ENCODE measurements at places on chromosomes 12 and 14.

DNA sequence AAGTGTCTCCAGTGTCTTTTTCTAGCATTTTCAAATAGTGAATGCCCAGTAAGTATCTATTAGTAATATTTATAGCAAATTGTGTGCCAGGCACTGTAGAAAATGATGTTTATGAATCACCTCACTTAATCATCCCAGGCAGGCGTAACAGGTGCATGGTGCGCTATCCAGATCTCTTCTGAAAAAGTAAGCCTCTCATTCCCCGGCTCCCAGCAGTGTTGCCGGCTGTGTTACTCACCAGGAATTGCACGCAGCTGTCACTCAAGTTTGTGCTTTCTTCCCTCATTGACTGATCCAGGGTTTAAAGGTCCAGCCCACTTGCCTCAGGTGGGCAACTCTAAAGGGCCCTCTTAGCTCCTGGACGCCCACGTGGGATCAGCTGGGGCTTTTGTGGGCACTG, 173.8 kb upstream of the RASSF8 start:
- DNase-seq, result no peak

GRCh38 chr12:5864972-5865371, 80.1 kb downstream of the ANO2 start:
- DNase-seq, result no peak

GRCh38 chr14:74591394-74591793, 20.6 kb downstream of the LTBP2 start:
- DNase-seq, result no peak

DNA sequence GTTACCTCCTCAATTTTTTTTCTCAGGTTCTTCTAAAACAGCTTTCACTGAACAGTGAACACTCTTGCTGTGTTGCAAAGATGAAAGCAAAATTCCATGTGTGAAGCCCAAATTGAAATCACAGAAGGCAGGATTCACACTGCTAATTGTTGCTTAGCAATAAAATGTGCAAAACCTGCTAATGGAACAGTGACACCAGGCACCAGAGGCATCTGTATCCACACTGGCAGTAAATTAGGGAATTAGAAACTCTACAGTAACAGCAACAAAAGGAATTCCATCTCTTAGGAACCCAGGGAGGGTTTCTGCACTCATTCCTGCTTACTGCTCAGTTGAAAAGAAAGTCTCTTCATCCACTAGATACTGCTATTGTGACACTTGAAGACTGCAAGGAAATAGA, 202.3 kb downstream of the GXYLT1 start:
- DNase-seq, result no peak

GRCh38 chr12:47731723-47732122, 6.4 kb upstream of the ENDOU start:
- DNase-seq, result no peak

GRCh38 chr14:55388160-55388559, 23.5 kb downstream of the ATG14 start:
- DNase-seq, result no peak

GRCh38 chr14:24224618-24225071, 7.5 kb downstream of the NEDD8 start:
- DNase-seq, result no peak

- DNase-seq, result no peak
These were observed 646.1 kb downstream of the C12orf50 start for GRCh38 chr12:87382959-87383566.

DNA sequence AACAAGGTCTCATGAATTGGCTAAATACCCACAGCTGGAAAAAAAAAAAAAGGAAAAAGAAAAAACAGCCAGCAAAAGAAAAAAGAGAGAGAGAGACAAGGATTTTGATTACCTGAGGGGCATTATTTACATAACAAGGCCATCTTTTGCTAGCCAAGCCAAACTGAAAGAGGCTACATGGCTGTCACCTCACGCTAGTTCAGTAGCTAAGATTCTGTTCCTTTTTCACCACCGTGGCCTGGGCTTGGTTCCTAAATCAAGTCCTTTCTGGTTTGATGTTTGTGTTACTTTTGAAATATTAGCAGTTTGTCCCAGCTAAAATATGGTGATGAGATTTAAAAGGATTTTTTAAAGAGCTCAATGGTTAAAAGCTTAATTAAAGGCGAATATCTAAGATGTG, 2.0 kb upstream of the SDS start:
- no peak for DNase-seq

DNA sequence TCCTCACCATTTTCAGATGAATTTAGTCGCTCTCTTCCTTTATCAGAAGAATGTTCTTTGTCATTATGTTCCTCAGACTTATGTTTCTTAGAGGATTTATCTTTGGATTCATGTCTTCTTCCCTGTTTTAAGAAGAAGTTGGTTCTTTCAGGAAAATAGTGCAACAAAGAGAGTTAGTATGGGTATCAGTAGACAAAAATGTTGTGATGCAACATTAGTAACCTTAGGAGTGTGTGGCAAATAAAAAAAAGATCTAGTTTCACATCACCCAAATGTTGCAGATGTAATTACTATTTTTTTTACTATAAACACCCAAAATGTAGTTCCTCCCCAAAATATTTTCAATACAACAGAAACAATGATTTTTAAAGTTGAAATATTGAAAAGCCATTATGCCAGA, 7.8 kb downstream of the RSRC2 start:
- DNase-seq, result no peak

- DNase-seq, result no peak
These were observed 109.3 kb downstream of the ITPR2 start for GRCh38 chr12:26723379-26724308.
